Stimulated activated CD8-positive, alpha-beta memory T cell treated with anti-CD3 and anti-CD28 coated beads, Interleukin-7, amount 100 ng/mL, for 1 hour (primary cell): ENCODE measurements at places on chromosomes 12 and 14.

DNA sequence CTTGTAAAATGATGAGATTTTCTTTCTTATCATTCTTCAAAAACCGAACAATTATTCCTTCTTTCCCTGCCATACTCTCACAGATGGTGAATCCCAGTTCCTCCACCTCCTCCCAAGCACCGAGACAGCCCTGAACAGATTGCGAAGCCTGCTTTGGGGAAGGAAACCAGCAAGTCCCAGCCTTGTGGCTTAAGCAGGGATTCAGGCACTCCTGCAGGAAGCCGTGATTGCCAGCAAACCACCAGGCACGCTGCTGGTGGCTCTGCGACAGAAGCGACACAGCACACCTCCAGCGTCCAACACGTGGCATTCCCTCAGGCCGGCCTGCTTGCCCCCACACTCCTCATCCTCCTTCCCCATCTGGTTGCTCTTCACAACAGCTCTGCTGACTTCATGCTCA, 237.7 kb downstream of the GXYLT1 start:
- no peak for DNase-seq

- DNase-seq: no peak
Observed at GRCh38 chr14:100333311-100333710, 10.2 kb downstream of the SLC25A47 start.

- no peak for DNase-seq
Observed at GRCh38 chr12:123131291-123131832, 19.5 kb downstream of the PITPNM2 start.

- DNase-seq: no peak
Observed at GRCh38 chr14:63857466-63858030, 4.7 kb downstream of the SYNE2 start.

DNA sequence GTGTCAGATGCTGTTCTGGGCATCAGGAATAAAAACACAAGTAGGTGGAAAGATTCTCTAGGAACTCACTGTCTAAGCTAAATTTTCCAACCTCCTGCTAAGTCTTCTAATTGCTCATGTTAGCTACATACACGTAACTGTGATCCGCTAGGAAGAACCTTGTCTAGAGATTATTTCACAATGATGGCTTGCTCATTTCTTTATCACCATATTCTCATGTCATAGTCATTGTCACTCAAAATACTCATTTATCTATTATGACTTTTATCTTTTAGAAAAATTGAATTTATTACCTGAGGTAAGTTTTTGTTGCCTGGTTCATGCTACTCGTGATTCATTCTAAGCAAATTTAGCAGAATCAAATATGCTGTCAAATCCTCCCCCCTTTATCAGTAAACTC, 1402.4 kb upstream of the FLRT2 start:
- no peak for DNase-seq

DNA sequence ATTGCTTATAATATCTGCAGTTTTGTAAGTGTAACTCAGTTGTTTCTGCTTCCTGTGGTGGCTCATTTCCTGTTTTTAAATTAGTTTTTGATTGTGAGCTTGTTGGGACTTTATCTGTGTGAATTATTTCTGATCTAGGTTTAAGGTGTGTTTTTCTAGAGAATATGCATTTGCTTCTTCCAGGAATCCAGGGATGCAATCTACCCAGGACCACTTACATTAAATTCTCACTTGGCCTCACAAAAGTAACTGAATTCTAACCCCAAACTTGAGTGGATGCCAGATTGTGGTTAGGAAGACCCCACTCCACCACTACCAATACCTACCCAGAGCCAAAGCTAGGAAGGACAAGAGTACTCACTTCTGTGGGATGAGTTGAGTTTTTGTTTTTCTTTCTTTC, 11.9 kb downstream of the STYX start:
- DNase-seq: no peak

- DNase-seq: no peak
Observed at GRCh38 chr14:104091927-104092771, 6.6 kb downstream of the ASPG start.

DNA sequence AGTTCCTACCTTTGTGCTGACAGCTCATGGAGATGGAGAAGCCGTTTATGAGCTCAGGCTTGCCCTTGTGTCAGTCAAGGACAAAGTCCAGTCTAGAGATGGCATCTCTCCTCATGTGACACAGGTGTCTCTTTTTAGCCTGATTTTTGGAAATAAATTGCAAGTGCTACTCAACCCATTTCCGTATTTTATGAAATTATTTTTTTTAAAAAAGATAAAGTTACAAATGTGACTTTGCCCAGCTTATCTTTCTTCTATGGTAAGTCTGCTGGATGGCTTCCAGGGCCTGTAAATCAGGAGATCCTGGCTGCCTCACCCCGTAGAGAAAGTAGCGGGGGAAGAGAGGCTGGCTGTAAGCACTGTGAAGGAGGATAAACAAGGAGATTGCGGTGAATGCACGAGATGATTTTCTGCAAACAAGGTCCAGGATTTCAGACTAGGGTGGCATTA, 169.7 kb downstream of the MYRFL start:
- DNase-seq: no peak

DNA sequence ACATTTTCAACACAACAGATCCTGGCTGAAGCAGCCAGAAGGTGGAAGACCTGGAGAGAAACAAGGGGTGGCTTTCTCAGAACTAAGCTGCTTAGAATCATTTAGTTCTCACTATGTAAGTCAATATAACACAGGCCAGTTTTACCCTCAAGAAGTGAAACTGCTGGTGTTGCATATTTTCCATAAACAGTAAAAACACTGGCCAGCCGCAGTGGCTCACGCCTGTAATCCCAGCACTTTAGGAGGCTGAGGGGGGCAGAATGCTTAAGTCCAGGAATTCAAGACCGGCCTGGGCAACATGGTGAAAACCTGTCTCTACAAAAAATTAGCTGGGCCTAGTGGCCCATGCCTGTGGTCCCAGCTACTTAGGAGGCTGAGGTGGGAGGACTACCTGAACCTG, 11.6 kb downstream of the STX2 start:
- DNase-seq: no peak

DNA sequence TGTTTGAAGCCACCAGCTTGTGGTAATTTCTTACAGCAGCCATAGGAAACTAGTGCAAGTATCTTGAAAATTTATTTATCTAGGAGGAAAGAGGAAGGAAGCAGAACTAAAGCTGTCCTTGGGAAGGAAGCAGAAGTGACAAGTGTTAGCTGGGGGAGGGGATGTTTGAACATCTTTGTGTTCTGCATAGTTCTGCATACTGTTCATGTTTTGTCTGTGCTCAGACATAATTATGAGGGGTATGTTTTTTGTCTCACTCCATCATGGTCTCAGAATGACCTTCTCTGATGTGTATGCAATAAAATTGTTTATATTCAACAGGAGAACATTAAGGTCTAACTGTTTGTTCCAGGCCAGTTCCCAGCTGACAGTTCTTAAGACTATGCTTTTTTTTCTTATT, 606.5 kb downstream of the GALC start:
- DNase-seq: no peak

DNA sequence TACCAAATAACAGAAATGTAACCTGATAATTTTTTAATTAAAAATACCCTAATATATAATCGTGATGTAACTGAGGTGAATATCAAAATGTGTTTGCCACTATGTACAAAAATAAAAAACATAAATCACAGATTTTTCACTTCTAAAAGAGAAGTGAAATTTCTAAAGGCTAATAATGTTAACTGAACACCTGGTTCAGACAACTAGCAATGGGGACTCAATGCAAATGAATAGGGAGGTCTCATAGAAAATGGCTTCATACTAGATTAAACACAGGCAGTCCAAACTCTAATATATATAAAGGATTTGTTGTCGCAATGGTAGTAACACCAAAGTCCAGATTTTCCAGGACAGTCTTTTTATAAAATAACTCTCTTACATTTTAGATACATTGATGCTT, 365.4 kb upstream of the ATP2B1 start:
- DNase-seq: no peak

- DNase-seq: no peak
Observed at GRCh38 chr14:22544881-22545420, 44.1 kb downstream of the DAD1 start.

GRCh38 chr12:128844031-128844635, 9.1 kb upstream of the GLT1D1 start:
- DNase-seq: no peak

- DNase-seq: no peak
Observed at GRCh38 chr14:102630405-102630804, 38.0 kb downstream of the RCOR1 start.

DNA sequence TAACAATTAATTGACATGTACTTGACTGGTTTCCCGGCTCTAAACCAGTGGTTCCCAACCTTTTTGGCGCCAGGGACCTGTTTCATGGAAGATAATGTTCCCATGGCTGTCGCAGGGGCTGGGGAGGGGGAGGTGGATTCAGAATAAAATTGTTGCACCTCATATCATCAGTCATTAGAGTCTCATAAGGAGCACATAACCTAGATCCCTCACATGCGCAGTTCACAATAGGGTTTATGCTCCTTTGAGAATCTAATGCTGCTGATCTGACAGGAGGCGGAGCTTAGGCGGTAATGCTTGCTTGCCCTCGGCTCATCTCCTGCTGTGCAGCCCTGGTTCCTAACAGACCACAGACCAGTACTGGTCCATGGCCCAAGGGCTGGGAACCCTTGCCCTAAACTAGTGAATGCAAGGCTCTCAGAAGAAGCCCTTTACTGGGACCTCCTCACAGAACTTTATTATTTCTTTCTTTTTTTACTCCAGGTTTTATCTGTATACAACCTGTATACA, 86.4 kb upstream of the SINHCAF start:
- DNase-seq: no peak

GRCh38 chr14:105166571-105167302, 1.8 kb downstream of the JAG2 start:
- DNase-seq: no peak

DNA sequence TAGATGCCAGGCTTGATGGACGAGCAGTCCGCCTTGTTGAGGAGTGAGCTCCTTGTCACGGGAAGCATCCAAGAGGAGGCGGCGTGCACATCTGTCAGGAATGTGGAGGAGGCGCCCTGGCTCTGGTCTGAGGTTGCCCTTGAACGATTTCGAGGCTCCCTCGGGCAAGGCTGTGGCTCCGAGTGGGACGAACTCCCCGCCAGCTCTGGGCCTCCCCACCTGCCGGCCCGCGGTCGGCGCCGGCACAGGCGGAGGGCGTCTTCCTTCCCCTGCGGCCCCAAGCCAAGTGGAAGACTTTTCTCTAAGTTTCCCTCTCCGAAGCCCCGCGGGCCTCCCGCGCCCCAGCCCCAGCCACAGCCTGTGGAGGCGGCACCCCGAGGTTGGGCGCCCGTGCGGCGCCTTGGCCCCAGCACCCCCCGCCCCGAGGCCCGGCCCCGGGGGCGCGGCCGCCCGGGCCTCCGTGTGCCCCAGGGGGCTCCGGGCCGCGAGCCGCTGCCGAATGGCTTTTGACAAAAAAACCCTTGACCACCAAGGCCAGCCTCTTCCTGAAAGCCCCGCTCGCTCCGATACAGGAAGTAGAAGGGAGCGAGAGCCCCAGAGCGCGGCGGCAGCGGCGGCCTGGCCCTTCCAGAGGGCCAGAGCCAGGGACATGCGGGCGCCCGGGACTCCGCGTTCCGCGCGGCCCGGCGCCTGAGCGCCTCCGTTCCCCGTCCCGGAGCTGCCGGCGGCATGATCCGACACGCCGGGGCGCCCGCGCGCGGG, at the start of gene RIN3:
Gene RIN3, plus strand, starts transcription at position 578 of the 762 bp plus-strand sequence. Its CDS starts 152 bp downstream, at position 730.
- DNase-seq: no peak

GRCh38 chr14:30223385-30223785, 295.7 kb upstream of the PRKD1 start:
- DNase-seq: no peak

DNA sequence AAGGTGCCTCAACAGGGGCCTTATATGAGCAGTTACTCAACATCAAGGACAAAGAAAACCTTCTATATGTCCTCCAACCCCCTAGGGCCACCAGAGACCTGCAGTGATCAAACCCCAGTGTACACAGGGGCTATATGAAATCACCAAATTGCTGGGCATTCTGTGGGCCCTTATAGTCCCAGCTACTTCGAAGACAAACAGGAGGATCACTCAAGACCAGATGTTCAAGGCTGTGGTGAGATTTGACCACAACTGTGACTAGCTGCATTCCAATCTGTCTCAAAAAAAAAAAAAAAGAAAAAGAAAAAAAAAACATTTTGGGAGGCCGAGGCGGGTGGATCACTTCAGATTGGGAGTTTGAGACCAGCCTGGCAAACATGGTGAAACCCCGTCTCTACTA, 51.0 kb upstream of the PRB2 start:
- no peak for DNase-seq

- DNase-seq: no peak
Observed at GRCh38 chr12:43206396-43206795, 345.6 kb downstream of the ADAMTS20 start.

- no peak for DNase-seq
Observed at GRCh38 chr14:93045211-93045674, 70.5 kb downstream of the ITPK1 start.

- no peak for DNase-seq
Observed at GRCh38 chr14:21395450-21395849, 11.6 kb upstream of the SUPT16H start.

DNA sequence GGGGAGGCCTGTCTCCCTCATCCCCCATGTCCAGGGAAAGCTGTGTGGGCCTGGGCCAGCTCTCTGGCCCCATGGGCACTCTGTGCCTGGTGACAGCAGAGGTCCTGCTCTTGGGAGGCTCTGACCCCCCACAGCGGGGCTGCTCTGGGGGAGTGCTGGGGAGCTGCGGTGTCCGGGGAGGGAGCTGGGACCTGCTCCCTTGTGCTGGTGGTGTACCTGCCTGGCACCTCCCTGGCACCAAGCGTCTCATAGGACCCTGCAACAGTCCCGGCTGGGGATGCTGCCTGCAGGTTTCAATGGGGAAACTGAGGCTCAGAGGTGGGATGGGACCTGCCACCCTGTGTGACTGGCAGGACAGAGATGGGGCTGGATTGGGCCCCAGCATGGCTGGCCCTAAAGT, 111.3 kb downstream of the KIF26A start:
- DNase-seq: no peak
